NCI-H1930 (cell line): ENCODE measurements at places on chromosomes 3 and 15.
A peak's percentile ranks its signal among the peaks of the same experiment; 100 is the strongest.

- no peak for DNase-seq
These were observed 4.9 kb downstream of the PLOD2 start for GRCh38 chr3:146156095-146156494.

DNA sequence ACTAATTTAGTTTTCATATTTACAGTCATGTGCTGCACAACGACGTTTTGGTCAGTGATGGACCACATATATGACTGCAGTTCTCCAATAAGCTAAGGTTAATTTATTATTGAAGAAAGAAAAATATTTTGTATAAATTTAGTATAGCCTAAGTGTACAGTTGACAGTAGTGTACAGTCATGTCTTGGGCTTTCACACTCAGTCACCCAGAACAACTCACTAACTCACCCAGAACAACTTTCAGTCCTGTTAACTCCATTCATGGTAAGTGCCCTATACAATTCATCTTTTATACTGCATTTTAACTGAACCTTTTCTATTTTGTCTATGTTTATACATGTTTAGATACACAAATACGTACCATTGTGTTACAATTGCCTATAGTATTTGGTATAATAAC lies 3.8 kb upstream of the GABRR3 start:
- no peak for DNase-seq

- no peak for DNase-seq
These were observed 98.7 kb downstream of the RAP2B start for GRCh38 chr3:153260681-153261080.

GRCh38 chr3:69491975-69492374 lies 106.1 kb upstream of the FRMD4B start:
- no peak for DNase-seq

GRCh38 chr3:77038468-77038929 lies 1.4 kb upstream of the ROBO2 start:
- peak; percentile 65 for DNase-seq
